ENCODE measurements at places on chromosomes 1 and 21. TPM values are rescaled to one million over a fixed set of nuclear protein-coding genes. Genes with fewer than 3 reads are reported as not detected.
A peak's percentile ranks its signal among the peaks of the same experiment; 100 is the strongest.

- H3K27me3 ChIP-seq = no peaks in the 10 kb centered on the region
- no peak overlapping the region for H3K4me3 ChIP-seq
- H3K27ac ChIP-seq = no peak overlapping the region
- H3K36me3 ChIP-seq = no peaks in the 10 kb centered on the region
These were observed 88.9 kb downstream of the CRB1 start for GRCh38 chr1:197356723-197357533.

- H3K4me1 ChIP-seq = peaks cover 2% of the 10 kb centered on the region
- H3K36me3 ChIP-seq = no peaks in the 10 kb centered on the region
- no peak overlapping the region for H3K4me3 ChIP-seq
- no peaks in the 10 kb centered on the region for H3K27me3 ChIP-seq
These were observed 3.5 kb downstream of the TIE1 start for GRCh38 chr1:43304314-43304681.

- H3K4me3 ChIP-seq = no peak overlapping the region
- no peaks in the 10 kb centered on the region for H3K36me3 ChIP-seq
- no peak for DNase-seq
- H3K27ac ChIP-seq = peak overlapping the region; percentile 59
These were observed 761 bp downstream of the TNNT2 start for GRCh38 chr1:201376464-201377374.

DNA sequence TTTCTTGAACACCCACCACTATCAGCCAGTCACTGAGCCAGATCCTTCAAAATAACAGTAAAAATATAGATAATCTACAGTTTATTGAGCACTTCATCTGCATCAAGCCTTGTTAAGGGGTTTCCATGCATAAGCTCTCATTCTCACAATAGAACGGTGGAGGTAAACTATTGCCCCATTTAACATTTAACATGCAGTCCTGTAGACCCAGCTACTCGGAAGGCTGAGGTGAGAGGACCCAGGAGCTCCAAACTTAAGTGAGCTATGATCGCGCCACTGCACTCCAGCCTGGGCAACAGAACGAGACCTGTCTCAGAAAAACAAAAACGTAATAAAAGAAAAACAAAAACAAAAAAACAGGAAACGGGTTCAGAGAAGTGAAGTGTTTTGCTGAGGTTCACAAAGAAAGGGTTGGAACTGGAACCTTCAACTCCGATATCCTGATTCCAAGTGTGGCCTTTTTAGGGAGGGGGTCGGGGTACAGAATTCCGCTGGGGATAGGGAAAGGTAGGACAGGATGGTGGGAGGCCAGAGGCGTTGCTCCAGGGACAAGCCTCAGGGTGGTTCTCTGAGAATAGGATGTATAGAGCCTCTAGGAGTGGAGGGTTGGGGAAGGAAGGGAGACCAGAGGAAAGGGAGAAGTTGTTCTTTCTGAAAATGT lies 11.6 kb upstream of the SESN2 start:
- H3K4me3 ChIP-seq = peak overlapping the region; percentile 62
- H3K27me3 ChIP-seq = no peaks in the 10 kb centered on the region
- H3K27ac ChIP-seq = peak overlapping the region; percentile 78
- peaks cover 28% of the 10 kb centered on the region for H3K4me1 ChIP-seq

GRCh38 chr1:98404866-98405265 lies 256.7 kb upstream of the SNX7 start:
- no peaks in the 10 kb centered on the region for H3K36me3 ChIP-seq
- H3K27me3 ChIP-seq = no peaks in the 10 kb centered on the region
- peak overlapping the region; percentile 52 for H3K27ac ChIP-seq
- H3K4me3 ChIP-seq = no peak overlapping the region
- H3K4me1 ChIP-seq = peaks cover 37% of the 10 kb centered on the region

GRCh38 chr1:2060072-2060471 lies 9.9 kb downstream of the PRKCZ start:
- no peaks in the 10 kb centered on the region for H3K36me3 ChIP-seq
- H3K4me1 ChIP-seq = no peaks in the 10 kb centered on the region
- peaks cover 5% of the 10 kb centered on the region for H3K27me3 ChIP-seq
- DNase-seq = no peak

DNA sequence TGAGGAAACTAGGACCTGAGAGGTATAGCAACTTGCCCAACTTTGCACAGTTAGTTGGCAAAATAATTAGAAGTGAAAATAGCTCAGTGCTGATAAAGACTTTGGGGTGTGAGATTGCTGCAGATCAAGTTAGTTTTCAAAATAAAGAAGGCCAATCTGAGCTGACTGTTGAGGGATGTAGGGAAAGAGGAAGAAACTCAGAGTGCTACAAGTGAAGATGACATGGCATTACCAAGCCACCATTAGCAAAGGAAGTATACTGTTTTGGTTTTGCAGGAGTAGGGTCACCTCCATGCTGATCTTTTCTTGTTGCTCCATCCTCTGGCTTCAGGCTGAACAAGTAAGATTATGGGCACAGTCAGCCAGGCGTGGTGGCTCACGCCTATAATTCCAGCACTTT lies 78.7 kb upstream of the ADAM30 start:
- peaks cover 51% of the 10 kb centered on the region for H3K36me3 ChIP-seq
- no peak overlapping the region for H3K27ac ChIP-seq
- H3K4me3 ChIP-seq = no peak overlapping the region
- H3K27me3 ChIP-seq = no peaks in the 10 kb centered on the region
- no peak for DNase-seq
- H3K4me1 ChIP-seq = peaks cover 8% of the 10 kb centered on the region

GRCh38 chr1:184376369-184376768 lies 10.5 kb upstream of the C1orf21 start:
- H3K36me3 ChIP-seq = no peaks in the 10 kb centered on the region
- peaks cover 4% of the 10 kb centered on the region for H3K27me3 ChIP-seq
- no peaks in the 10 kb centered on the region for H3K4me1 ChIP-seq
- DNase-seq = no peak

- DNase-seq = peak; percentile 51
- H3K4me3 ChIP-seq = no peak overlapping the region
- no peaks in the 10 kb centered on the region for H3K36me3 ChIP-seq
- no peak overlapping the region for H3K27ac ChIP-seq
These were observed 80.8 kb downstream of the CAMK2N1 start for GRCh38 chr1:20405051-20405754.

DNA sequence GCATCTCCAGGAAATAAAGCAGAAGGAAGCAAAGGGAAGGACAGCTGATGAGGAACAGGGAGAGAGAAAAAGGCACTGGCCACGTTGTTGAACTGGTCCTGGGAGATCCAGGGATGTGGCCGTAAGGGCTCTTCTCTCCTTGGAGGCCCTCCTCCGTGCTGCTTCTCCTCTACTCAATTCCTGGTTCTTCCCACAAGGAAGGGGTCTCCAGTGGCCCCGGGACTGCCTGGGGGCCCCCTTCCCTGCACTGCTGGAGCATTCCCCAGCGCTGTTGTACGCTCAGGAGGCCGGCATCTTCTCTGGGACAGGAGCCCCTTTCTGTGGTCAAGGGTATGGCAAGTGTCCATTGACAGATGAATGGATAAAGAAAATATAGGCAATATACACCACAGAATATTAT lies 88.5 kb upstream of the TLR5 start:
- peak; percentile 70 for DNase-seq
- H3K27me3 ChIP-seq = no peaks in the 10 kb centered on the region
- no peaks in the 10 kb centered on the region for H3K36me3 ChIP-seq
- no peaks in the 10 kb centered on the region for H3K4me1 ChIP-seq
- H3K27ac ChIP-seq = no peak overlapping the region
- H3K4me3 ChIP-seq = no peak overlapping the region

GRCh38 chr1:198649232-198649967 lies 10.6 kb downstream of the PTPRC start:
- DNase-seq = no peak
- H3K4me1 ChIP-seq = no peaks in the 10 kb centered on the region

Gene SERPINC1
- not detected for total RNA-seq

Gene PLCH2
- total RNA-seq = 11.7 TPM

Gene KISS1
- not detected for total RNA-seq

Gene CYP4Z1
- not detected for total RNA-seq

Gene AIRE
- not detected for total RNA-seq

Gene DIRAS3
- total RNA-seq = 1.7 TPM

Gene ALG14
- total RNA-seq = 6.0 TPM
